Suppressor macrophage treated with lipopolysaccharide for 4 hours (primary cell): ENCODE measurements at places on chromosomes 13 and 19.

DNA sequence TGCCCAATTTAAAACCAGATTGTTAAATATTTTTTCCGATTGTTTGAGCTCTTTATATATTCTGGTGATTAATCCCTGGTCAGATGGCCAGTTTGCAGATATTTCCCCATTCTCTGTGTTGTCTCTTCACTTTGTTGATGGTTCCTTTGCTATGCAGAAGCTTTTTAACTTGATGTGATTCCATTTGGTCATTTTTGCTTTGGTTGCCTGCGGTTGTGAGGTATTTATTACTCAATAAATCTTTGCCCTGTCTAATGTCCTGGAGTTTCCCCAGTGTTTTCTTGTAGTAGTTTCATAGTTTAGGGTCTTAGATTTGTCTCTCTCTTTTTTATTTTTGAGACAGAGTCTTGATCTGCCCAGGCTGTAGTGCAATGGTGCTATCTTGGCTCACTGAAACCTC, 23.8 kb upstream of the LMO7 start:
- DNase-seq = no peak

- DNase-seq = peak; percentile 85
These were observed 5.1 kb upstream of the KRTDAP start for GRCh38 chr19:35495107-35496064.

GRCh38 chr13:69769608-69770007, 338.0 kb upstream of the ATXN8OS start:
- no peak for DNase-seq

- no peak for DNase-seq
These were observed 942.4 kb upstream of the PCDH20 start for GRCh38 chr13:62357887-62358645.

DNA sequence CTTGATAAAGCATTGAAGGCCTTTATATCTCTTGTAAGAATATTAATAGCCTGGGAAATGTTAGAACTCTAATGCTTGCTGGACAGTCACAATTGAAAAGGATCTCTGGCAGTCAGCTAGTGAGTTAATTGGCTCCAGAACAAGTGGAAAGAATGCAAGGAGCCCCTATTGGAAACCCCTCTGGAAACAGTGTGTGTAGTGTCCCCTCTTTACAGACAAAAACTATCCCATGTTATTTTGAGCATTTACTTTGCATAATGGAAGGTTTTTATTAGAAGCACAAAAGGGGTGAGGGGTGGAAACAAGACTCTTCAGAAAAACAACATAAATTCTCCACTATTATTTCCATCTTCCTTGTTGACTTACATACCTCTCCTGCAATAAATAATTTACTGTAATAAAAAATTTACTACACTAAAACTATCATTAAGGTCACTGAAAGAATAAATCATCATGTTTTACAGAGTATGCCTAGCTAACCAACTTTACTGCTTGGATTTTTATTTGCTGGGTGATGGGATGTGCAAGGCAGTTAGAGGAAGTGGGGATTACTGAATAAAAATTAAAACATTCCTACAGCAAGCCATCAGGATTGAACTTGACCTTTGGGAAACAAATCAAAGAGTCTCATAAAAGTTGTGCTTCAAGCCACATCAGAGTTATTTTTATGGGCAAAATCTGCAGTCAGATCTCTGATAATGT, 610.4 kb downstream of the TBC1D4 start:
- DNase-seq = no peak
